Renal pelvis (tissue), 12 donors: ENCODE measurements at places on chromosomes 7 and 10.

DNA sequence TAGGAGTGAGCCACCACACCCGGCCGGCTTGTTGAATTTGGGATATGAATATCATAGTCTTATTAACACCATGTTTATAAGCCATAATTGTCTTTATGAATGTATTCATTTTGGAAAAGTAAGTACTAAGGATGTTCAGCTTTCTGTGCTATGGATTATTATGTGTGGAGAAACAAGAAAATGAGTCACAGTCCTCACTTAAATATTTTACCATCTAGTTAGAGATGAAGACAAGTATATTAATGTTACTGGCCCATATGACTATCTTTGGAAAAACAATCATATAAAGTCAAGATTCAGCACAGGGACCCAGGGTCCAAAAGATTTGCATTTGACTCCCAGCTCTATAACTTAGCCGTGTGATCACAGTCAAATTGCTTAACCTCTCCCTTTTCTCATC is 9.8 kb upstream of the TOMM7 start:
- no peak for DNase-seq

- peak; percentile 48 for DNase-seq
Measured at GRCh38 chr10:78566284-78567111, 502.3 kb upstream of the ZMIZ1 start.

DNA sequence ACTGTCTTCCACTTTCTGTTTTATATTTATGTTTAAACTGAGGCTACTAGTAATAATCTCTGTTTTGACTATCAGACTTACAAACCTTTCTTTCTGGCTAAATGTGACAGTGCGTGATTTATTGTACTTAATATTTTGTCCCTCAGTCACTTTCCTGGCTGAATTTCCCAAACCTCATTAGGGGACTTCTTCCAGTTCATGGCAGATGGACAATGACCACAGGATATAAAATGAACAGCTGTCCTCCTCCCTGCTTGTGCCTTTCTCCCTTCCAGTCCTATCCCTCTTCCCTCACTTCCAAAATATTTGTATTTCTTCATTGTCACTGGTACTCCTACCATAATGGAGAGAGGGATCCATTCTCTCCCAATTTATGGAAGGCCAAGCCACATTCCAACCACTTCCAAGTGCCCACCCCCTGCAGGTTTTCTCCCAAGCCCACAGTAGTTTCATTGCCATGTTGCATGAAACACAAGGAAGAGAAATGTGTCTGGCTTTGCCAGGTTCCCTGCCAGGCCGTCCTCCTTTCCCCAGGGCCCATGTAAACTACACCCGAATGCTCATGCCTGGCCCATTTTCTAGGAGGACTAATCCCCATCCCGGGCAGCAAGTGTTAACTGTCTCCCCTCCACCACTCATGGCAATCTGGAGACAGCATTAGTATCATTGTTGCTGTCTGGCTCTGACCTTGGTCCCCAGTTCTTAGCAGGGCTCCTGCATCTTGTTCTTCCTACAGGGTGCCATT is 269.5 kb upstream of the SLC26A5 start:
- no peak for DNase-seq

- DNase-seq: no peak
Measured at GRCh38 chr7:155217634-155218033, 80.0 kb upstream of the INSIG1 start.

DNA sequence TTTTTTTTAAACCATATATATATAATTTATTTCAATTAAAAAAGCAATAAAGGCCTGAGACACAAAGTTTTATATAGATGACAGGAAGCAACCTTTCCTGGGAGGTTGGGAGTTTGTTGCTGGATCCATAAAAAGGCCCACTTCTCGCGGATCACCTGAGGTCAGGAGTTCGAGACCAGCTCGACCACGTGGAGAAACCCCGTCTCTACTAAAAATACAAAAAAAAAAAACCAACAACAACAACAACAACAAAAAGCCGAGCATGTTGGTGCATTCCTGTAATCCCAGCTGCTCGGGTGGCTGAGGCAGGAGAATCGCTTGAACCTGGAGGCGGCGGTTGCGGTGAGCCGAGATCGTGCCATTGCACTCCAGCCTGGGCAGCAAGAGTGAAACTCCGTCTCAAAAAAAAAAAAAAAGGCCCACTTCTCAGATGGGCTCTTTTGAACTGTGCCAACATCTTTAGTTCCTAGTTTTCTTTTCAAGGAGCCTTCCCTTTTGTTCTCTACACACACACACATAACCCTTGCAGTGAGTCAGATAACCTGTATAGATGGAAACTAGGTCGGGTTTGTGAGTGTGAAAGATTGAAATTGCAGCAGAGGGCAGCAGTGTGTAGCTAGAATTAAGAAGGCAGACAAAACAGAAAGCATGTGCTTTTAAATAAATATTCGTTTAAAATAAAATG is 1.2 kb upstream of the SMNDC1 start:
- DNase-seq: peak; percentile 68

GRCh38 chr10:103855424-103855823 is at the start of gene SH3PXD2A:
Gene SH3PXD2A (minus strand): TSS chr10:103855576. CDS start chr10:103855266, 310 bp downstream.
- no peak for DNase-seq

GRCh38 chr10:51867956-51868355 is 168.6 kb upstream of the CSTF2T start:
- no peak for DNase-seq

GRCh38 chr10:32166365-32166764 is 110.1 kb upstream of the KIF5B start:
- no peak for DNase-seq

- DNase-seq: no peak
Measured at GRCh38 chr7:150974468-150975391, 3.4 kb downstream of the KCNH2 start.

DNA sequence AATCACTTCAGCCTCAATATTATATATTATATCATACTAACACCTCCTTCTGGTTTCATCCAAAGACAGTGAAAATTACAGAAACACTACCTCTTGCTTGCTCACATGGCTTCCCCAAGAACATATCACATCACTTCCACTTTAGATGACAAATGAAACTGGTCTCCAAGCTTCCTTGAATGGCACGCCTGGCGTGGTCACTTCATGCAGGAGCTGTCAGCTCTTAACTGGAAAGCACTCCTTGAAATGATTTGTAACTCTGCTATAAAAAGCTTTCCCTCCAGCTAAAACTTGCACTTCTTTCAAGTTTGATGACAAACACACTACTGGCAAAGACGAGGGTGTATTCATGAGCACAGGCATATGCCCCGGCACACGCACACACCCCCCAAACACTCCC is 84.1 kb upstream of the INHBA start:
- DNase-seq: no peak

DNA sequence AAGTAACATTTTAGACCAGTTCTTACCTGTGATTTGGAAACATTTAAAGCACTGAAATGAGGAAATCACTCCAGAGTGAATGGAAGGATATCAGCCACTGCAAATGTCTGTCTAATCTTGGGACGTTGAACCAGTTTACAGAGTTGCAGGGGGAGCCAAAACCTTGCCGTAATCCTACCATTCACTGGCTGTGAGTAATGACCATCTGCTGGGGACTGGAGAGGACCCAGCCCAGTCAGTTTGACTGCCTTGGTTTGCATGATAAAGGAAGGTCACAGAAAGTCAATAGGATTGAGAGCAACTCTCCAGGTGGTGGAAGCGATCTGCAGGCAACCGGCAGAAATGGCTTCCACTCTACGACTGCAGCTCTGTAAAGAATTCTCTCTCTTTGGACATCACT is 167.2 kb downstream of the AKR1D1 start:
- DNase-seq: no peak

DNA sequence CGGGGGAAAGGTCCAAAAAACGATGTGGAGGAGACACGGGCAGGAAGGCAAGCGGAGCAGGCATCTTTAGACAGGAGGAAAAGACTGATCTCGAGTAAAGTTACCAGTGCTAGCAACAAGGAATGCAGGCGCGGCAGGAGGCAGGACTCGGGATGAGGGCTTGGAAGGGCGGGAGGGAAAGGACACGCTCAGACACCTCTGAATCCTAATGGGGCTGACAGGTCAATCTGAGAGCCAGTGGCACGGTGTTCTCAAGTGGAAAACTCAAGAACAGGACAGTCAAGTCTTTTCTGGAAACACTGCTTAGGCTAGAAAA is 155.3 kb upstream of the COBL start:
- no peak for DNase-seq

- no peak for DNase-seq
Measured at GRCh38 chr7:115953592-115954255, 76.8 kb downstream of the TFEC start.

DNA sequence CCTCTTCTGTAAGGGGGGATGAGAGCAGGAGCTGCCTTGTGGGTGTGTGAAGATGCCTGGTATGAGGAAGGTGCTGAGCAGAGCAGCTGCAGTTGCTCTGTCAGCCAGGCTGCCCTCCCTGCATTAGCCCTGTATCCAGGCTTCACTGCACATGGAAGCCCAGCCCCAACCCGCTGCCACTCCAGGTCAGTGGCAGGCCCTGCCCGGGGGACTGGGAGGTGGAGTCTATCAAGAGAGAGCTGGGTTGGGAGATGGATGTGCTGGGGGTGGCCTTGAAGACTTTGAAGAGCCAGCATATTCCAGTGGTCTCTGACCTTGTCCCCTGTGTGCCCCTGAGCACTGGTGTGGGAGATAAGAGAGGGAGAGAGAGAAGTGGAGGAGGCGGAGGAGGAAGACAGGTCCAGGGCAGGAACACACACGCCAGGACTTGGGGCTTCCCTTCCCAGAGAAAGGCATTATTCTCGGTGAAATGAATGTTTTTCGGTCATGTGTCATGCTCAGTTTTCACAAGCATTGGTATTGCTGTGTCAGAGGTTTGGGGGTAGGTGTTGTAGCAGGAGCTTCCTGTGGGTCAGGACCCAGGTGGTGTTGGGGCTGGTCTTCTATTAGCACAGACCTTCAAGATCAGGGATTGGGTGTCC is 2.6 kb downstream of the PPIF start:
- DNase-seq: no peak

GRCh38 chr10:86334488-86335085 is 32.0 kb downstream of the GRID1 start:
- DNase-seq: no peak

GRCh38 chr7:26958834-26959233 is 94.4 kb upstream of the SKAP2 start:
- DNase-seq: no peak

- no peak for DNase-seq
Measured at GRCh38 chr7:12567015-12567414, 3.5 kb upstream of the SCIN start.

- no peak for DNase-seq
Measured at GRCh38 chr10:10811562-10811961, 206.1 kb upstream of the CELF2 start.

GRCh38 chr10:106519376-106520030 is 645.0 kb downstream of the SORCS1 start:
- DNase-seq: no peak

DNA sequence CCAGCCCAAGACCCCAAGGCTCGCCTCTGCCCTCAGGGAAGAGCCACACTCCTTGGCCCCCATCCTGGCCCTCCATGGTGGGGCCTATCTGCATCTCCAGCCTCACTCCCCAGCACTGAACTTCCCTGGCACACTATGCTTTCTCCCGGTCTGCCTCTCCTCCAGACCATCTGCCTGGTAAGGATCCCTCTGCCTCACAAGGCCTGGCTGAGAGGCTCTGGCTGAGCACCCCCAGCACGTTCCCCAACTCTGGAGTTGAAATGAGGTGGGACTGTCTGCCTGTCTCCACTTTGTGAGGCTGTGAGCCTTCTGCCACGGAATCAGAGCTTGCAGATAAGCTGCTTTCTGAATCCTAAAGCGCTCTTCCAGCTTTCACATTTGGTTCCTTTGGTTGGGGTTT is 220.7 kb downstream of the TNS3 start:
- no peak for DNase-seq

DNA sequence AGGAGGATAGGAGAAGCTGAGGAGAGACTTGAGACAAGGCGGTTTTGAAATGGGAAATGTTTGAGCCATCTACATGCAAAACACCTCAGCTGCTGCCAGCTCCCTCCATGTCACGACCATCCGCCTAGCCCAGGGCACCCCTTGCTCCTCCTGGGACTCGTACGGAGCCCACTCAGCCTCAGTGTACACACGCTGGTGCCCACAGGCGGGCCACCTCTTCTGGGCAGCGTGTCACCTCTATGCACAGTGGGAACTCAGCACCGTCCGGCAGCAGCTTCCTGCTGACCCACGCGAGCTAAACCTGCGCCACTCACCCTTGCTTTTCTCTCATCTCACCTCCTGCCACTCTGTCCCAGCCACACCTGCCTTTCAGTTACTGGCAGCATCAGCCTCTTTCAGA is 108.3 kb downstream of the GALNT11 start:
- no peak for DNase-seq

GRCh38 chr10:93799155-93799708 is 41.5 kb downstream of the LGI1 start:
- DNase-seq: no peak

DNA sequence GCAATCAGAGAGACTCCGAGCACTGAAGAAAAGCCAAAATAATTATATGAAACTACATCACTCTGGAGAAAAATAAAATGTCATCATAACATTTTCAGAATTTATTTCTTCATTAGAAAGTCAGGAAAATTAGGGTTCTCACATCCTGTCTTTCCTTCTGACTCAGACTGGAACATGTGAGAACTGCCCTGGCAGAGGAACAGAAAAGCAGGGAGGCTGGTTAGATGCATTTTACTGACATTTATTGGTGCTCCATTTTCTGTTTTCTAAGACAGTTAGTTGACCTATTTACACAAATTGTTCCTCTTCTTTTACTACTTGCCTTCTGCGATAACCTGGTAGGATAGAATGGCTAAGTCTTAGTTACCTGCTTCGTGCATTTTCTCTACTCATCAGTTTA is 58.6 kb upstream of the ANK3 start:
- no peak for DNase-seq

DNA sequence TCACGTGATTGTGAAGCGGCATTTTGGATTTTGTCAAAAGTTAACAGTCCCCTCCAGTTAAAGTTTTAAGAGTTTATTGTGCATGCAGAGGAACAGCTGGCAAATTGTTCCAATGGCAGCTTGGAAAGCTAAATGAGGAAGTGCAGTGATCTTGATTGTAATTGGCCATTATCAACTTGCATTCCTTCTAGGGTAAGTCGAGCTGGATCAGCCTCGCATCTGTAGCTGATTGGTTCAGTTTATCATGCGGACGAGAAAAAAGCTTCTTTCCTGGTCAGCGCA is 566 bp downstream of the ZNF789 start:
- DNase-seq: peak; percentile 54

GRCh38 chr10:48667960-48668590 is 16.6 kb upstream of the WDFY4 start:
- DNase-seq: no peak

DNA sequence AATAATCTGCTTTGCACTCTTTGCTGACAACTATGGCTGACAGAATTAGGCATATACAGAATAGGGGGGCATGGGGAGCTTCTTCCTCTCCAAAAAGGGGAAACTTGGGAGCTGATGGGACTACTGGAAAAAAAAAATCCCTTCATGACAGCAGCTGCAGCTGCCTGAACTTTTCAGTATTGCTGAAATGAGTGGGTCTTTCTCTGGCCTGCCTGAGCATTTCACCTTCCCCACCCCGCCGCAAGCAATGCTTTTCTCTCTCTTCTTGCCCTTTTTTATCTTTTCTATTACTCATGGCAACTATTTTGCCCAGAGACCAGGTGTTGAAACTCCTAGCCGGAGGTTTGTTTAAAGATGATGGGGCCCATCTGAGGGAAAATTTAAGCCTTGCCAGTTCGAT is 244.9 kb downstream of the SEMA3D start:
- no peak for DNase-seq

- DNase-seq: no peak
Measured at GRCh38 chr10:944034-944831, 12.7 kb upstream of the LARP4B start.
